ENCODE measurements at places on chromosomes 13 and 19.
A peak's percentile ranks its signal among the peaks of the same experiment; 100 is the strongest.

- DNase-seq: no peak
Observed at GRCh38 chr19:45503909-45504308, 3.4 kb upstream of the VASP start.

GRCh38 chr13:113777311-113778260 lies 18.6 kb downstream of the TMEM255B start:
- peak; percentile 61 for DNase-seq

- no peak for DNase-seq
Observed at GRCh38 chr13:30049692-30050091, 199.3 kb upstream of the UBL3 start.

DNA sequence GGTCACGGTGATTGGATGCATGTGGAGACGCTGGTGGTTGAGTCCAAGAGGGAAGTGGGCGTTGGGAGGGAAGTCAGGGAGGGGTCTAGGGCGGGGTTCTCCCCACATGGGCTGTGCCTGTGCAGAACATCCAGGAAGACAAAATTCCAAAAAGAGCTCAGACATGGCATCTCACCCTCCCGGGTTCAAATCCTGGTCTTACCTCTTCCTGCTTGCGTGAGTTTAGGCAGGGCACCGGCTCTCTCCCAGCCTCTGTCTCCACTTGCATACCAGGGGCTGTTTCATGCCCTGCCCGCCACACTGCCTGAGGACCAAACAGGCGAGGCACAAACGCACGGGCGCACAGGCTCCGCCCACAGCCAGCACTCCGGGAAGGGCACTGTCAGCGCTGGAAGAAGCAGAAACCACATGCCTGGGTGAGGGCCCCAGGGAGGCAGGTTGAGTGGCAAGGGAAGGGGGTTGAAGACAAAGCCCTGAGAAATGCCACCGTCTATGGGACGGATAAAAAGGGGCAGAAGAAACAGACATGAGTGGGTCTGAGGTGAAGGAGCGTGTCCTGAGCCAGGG lies 123.6 kb upstream of the SOX1 start:
- DNase-seq: no peak

DNA sequence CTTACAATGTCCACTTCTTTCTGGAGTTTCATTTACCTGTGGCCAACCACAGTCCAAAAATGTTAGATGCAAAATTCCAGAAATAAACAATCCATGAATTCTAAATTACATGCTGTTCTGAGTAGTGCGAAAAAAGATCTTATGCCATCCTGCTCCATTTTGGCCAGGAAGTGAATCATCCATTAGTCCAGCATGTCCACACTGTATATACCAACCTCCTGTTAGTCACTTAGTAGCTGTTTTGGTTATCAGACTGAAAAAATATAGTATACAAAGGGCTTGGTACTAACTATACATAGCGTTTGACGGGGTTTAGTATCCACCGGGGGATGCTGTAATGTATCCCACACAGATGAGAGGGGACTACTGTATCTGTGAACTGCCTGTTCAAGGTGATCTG lies 618.0 kb upstream of the ARGLU1 start:
- DNase-seq: peak; percentile 22

GRCh38 chr13:21735701-21736401 lies 65.0 kb downstream of the FGF9 start:
- peak; percentile 69 for DNase-seq

- no peak for DNase-seq
Observed at GRCh38 chr13:95050800-95051615, 250.2 kb downstream of the ABCC4 start.

- no peak for DNase-seq
Observed at GRCh38 chr19:13207237-13207845, 57.1 kb downstream of the IER2 start.

DNA sequence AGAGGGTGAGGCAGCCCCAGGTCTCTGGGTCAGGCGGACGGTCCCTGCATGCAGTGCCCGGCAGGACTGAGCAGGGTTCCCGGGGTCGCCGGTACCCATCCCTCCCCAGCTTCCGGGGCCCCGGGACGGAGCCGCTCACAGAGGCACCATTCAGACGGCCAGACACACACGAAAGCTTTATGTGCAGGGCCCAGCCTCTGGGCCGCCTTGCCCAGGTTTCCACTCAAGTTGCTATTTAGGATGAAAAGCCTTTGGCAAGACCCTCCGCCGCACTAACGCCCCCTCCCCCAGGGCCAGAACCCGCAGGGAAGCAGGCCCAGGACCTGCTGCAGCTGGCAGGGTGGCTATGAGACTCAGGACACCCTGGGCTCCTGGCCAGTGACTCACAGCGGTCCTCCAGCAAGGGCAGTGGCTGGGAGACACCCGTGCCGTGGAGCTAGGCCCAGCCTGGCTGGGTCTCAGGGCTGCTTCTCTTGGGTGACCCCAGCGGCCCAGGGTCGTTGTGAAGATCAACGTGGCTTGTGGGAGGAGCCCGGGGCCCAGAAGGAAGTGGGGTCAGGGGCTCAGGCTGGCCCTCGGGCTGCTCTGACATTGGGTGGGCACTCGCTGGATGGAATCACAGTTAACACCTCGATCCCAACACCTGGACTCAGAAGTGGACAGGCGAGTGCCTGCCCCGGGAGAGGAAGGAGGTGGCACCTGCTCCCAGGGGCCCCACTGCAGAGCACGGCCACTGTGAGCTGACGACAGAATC lies 4.8 kb downstream of the C19orf25 start:
- DNase-seq: peak; percentile 78

GRCh38 chr19:39083983-39084731 lies at the start of gene ACP7:
ACP7 (plus strand) TSS chr19:39084368; CDS start chr19:39085270, 902 bp downstream.
- no peak for DNase-seq

DNA sequence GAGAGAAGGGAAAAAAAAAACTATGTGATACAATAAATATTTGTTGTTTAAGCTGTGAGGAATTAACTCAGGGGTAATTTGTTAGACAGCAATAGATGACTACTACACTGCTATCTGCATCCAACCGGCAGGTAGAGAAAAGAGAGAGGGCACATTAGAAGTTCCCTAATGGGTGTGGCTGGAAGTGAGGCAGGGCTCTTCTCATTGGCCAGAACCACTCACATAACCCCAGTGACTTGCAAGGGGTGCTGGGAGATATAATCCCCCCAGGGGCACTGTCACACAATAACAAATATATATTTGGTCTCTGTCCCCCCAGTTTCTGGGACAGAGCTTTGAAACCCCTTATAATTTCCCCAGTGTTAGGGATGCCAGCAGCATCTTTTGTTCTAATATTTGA lies 24.3 kb downstream of the FGF21 start:
- no peak for DNase-seq

DNA sequence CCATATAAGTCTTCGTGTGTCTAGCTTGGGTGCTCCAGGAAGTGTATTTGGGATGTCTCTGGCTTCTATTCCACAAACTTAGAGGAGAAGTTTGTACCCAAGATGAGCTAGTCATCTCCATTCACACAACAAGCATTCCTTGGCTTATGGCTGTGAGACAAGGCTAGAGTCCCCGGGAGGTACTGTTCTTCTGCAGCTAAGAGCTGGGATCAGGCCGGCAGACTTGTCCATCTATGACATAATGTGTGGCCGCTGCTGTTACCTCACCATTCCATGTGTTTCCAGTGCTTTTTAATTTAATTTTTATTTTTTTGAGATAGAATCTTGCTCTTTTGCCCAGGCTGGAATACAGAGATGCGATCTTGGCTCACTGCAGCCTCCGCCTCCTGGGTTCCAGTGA lies 20.7 kb downstream of the GATAD2A start:
- no peak for DNase-seq

DNA sequence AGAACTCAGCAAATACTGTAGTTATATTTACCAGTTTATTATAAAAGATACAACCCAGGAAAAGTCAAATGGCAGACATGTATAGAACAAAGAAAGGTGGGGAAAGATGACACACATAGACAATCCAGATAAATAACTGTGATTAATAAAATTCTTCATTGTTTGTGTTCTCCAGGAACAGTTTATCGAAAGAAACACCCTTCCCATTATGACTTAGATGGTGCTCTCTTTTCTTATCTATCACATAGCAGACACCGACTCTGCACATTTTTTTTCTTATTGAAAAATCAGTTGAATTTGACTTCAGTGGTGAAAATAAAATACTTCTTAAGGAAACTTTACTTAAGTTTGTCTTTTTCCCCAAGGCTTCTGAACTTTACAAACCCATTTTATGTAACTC lies 6.2 kb downstream of the ZNF708 start:
- no peak for DNase-seq

GRCh38 chr13:102401265-102401664 lies 583 bp downstream of the FGF14 start:
- DNase-seq: peak; percentile 22

GRCh38 chr13:86710896-86711295 lies 911.7 kb upstream of the SLITRK6 start:
- no peak for DNase-seq

DNA sequence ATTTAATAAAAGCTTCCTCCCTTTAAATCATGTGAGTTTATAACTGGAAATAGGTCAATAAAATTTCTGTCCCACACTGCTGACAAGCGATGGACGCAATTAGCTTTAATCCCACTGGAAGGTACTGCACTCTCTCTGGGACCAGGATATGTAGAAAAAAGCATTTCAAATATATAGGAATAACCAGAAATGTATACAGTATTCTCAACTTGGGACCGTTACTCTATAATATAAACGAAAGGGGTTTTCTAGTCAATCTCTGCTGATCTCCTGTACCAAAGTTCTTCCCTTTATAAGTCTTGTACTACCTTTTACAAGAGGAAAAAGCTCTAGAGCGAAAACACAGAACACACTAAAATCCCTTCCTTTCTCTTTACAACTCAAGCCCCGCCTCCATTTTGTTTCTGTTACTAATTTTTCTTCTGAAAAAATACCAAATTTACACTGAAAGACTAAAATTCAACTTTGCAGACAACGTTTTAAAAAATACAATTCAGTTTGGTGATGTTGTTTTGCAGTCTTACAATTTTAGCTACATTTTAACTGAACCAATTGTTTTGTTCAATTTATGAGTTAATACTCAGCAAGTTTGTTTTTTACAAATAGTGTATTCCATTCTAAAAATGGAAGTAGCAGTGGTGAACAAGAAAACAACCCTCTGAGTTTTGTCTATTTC lies 1.7 kb upstream of the USPL1 start:
- DNase-seq: peak; percentile 51

DNA sequence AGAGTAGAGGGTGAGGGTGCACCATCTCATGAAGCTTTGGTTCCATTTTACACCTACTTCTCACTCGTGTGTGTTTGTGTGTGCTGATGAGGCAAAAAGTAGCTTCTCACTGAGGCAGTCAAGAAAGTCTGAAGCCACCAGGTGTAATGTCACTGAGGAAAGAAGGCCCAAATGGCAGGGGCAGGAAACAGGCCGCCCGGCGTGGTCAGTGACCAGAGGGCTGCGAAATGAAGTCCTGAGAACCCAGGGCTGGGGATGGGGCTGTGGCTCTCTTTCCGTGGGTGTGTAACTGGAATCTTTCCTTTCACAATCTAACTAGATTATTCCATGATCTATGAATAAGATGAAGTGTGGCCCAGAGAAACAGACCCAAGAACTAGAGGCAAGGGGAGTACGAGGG lies 25.5 kb upstream of the TFDP1 start:
- no peak for DNase-seq

DNA sequence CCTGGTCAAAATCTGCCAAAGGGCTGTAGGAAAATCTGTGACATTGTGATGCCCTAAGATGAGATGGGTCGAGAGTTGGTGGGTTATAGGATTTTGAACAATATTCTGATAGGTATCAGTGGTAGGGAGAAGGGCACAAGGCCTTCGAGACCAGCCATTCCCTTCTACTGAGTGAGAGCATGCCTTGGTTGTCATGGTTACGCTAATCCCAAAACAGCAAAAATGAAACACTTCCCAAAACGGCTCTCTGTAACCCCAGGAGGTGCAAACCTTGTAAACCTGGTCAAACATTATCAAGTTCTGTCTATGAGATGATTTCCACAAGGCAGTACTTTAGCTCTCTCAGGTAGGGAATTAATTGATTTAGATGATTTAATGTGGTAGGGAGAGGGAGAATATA lies 158.7 kb upstream of the RNF113B start:
- no peak for DNase-seq

GRCh38 chr19:7817801-7818200 lies 12.2 kb upstream of the EVI5L start:
- DNase-seq: no peak

DNA sequence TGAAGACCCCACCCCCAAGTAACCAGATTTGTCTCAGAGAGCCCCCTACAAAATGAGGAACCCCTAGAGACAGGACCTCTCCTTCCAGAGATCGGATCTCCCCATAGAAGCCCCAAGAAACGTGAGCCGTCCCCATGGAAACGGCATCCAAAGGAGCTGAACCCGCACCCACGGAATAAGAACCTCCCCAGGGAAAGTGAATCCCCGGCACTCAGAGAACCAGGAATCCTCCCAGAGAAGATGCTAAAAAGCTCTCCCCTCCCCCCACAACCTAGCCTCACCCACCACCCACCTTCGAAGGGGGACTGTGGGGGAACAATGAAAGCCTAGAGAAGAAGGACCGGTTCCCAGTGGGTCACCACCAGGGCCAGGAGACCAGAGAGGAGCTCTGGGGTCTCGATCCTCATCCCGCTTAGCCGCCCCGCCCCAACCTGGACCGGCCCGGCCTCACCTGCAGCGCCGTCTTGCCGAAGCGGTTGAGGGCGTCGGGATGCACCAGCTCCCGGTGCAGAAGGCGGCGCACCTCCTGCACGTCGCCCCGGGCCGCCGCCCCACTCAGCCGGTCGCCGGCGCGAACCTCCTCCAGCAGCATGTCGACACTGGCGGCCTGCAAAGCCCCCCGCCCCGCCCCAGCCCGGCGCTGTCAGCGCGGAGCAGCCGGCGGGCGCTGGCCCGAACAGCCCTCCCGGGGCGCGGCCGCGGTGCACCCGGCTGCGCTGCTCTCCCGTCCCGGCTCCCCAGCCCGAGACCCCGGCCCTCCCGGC lies 535 bp downstream of the CDKN2D start:
- DNase-seq: no peak

- DNase-seq: peak; percentile 4
Observed at GRCh38 chr13:94419304-94419924, 60.1 kb downstream of the DCT start.

DNA sequence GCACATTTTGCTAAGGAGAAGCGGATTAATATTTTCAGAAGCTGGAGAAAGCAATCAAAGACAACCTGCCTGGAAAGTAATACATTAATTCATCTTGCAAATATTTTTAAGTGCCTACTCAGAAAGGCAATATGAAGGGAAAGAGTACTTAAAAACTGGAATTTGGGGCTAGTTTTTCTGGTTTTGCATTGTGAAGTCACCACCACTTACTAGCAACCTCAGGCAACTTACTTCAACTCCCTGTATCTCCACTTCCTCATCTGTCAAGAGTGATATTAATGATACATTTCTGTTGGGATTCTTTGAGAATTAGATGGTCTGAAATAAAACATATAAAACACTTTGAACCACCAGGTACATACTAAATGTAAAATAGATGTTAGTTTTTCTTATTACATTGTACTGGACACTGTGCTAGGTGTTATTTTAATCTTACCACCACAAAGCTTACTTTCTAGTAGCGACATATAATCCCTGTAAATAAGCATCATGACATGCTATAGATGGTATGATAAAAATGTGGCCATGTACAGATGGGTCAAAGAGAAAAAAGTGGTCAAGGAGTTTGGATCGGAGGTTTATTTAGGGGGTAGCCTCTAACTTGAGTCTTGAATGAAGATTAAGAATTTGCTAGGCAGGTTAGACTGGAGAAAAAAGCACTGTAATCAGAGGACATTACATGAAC lies 101.2 kb downstream of the SPRY2 start:
- peak; percentile 21 for DNase-seq

- DNase-seq: peak; percentile 84
Observed at GRCh38 chr19:11125994-11126685, 29.4 kb downstream of the SPC24 start.

- no peak for DNase-seq
Observed at GRCh38 chr19:44647144-44647543, 3.4 kb downstream of the PVR start.

GRCh38 chr19:4059453-4059871 lies 7.2 kb downstream of the ZBTB7A start:
- no peak for DNase-seq
